HT-29 (cell line): ENCODE measurements at places on chromosomes 11 and 22. TPM values are rescaled to one million over a fixed set of nuclear protein-coding genes. Genes with fewer than 3 reads are reported as not detected.

Gene ACTN3
- not detected in 2 replicates for total RNA-seq

Gene C11orf16
- not detected in 2 replicates for total RNA-seq

Gene NXPE4
- total RNA-seq = not detected in 2 replicates

Gene MFNG
- total RNA-seq = 1.0 and 2.1 TPM in 2 replicates

Gene NCF4
- not detected in 2 replicates for total RNA-seq
